Spleen (tissue), 13 donors: ENCODE measurements at places on chromosomes 16 and 17.

- DNase-seq: no peak
Measured at GRCh38 chr17:63223212-63223911, 222.7 kb downstream of the CYB561 start.

DNA sequence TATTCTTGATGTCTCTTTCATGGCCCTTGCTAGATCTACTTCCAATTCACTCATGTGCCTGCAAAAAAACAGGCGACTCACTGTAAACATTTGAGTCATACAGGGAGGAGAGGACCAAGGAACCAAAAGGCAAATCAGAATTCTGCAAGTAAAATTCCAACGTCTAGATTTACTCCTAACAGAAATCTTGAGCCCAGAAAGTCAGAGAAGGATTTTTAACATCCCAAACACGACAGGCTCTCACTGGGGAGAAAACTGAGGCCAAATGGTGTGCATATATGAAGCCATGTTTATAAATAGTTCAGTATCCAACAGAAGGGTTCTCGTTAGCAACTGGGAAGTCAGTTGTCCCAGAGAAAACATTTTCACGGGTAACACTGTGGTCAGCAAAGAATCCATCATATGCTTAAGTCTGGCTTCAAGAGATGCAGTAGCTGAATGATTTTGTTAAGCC is 40.1 kb downstream of the LITAF start:
- no peak for DNase-seq

- DNase-seq: peak; percentile 51
Measured at GRCh38 chr17:77675816-77676215, 282.7 kb upstream of the TNRC6C start.

DNA sequence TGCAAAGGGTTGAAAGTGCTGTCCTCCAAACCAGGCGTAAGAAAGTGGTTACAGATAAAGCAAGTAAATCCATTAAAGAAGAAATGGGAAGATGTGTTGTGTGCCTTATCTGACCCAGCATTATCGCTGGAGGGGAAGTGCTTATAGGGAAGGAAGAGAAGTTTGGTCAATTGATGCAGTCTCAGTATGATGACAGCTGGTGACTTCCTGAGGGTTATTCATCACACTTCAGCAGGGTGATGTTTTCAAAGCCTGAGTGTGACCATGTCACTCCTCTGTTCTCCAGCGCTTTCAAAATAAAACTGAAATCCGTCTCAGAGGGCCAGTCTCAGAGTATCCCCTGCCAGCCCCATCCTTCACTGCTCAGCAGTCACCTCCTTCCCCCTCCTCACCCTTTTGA is 505.4 kb upstream of the RBFOX1 start:
- DNase-seq: no peak

- DNase-seq: no peak
Measured at GRCh38 chr16:86222965-86223551, 287.3 kb upstream of the FOXF1 start.

DNA sequence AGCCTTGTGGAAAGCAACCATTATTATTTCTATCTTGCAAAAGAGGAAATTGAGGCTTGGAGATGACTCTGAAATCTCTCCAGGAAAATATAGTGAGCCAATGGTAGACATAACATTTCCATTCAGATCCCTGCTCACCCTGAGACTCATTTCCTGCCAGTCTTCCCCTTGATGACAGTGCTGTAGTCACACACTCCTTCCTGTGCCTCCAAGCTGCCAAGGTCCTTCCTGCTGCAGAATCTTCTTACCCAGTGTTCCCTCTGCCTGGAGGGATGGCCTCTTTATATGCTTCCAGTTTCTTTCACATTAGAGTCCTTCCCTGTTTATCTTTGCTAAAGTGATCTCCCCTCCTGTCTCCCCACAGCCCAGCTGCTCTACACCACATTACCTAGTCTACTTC is 648.1 kb downstream of the TOX3 start:
- no peak for DNase-seq

GRCh38 chr17:63927464-63928171 is 4.5 kb downstream of the CD79B start:
- peak; percentile 79 for DNase-seq

- DNase-seq: no peak
Measured at GRCh38 chr17:33085256-33085655, 93.6 kb downstream of the SPACA3 start.

- no peak for DNase-seq
Measured at GRCh38 chr17:3985846-3986245, 21.6 kb upstream of the ATP2A3 start.

- DNase-seq: no peak
Measured at GRCh38 chr16:25493136-25493811, 198.5 kb upstream of the HS3ST4 start.

GRCh38 chr16:85384833-85385462 is 228.2 kb upstream of the GSE1 start:
- DNase-seq: peak; percentile 71

GRCh38 chr16:83733301-83733700 is 74.5 kb upstream of the HSBP1 start:
- no peak for DNase-seq

- no peak for DNase-seq
Measured at GRCh38 chr16:28917095-28917494, 7.9 kb downstream of the RABEP2 start.
